Endodermal cell (in vitro differentiated cells): ENCODE measurements at places on chromosomes 2 and 18.

DNA sequence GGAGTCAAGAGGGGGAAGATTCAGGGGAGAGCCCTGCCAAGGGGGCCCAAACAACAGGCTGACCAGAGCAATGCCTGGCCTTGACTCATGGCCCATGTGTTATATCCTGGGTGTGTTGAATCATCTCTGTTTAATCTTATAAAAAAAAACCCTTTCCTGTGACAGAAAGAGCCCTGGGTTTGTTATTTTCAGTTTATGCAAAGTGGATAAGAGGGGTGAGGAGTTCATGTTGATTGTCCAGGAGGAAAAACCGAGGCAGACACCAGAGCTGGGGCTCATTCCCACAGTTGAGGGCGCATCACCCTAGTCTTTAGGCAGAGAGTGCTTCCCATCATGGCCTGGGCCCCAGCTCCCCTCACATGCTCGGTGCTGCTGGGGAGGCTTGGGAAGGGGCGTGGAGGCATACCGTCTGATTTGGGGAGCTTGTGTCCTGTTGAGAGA, 30.9 kb upstream of the IL37 start:
- no peak overlapping the region for H3K4me3 ChIP-seq
- no peaks in the 10 kb centered on the region for H3K27me3 ChIP-seq
- no peaks in the 10 kb centered on the region for H3K4me1 ChIP-seq

DNA sequence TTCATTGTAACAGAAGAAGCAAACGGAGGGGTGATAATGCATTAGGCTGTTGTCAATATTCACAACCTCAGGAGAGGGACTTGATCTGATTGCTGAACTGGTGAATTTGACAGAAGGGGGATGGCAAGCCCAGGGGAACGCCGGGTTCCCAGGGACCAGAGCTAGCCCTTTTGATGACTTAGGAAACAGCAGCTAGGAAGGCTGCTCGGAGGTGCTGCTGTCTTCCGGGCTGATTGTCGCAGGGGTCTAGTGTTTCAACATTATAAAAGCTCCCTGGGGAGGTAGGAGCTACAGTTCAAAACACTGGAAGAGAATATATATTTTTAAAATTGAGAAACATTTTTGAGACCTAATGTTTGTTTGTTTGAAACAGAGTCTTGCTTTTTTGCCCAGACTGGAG, 47.3 kb downstream of the CD8B2 start:
- no peaks in the 10 kb centered on the region for H3K27me3 ChIP-seq
- no peak overlapping the region for H3K27ac ChIP-seq
- no peaks in the 10 kb centered on the region for H3K36me3 ChIP-seq
- H3K4me1 ChIP-seq, result no peaks in the 10 kb centered on the region

GRCh38 chr18:74429096-74429495, 28.0 kb downstream of the DIPK1C start:
- no peaks in the 10 kb centered on the region for H3K36me3 ChIP-seq
- no peaks in the 10 kb centered on the region for H3K27me3 ChIP-seq
- no peak for DNase-seq
- H3K4me1 ChIP-seq, result no peaks in the 10 kb centered on the region

DNA sequence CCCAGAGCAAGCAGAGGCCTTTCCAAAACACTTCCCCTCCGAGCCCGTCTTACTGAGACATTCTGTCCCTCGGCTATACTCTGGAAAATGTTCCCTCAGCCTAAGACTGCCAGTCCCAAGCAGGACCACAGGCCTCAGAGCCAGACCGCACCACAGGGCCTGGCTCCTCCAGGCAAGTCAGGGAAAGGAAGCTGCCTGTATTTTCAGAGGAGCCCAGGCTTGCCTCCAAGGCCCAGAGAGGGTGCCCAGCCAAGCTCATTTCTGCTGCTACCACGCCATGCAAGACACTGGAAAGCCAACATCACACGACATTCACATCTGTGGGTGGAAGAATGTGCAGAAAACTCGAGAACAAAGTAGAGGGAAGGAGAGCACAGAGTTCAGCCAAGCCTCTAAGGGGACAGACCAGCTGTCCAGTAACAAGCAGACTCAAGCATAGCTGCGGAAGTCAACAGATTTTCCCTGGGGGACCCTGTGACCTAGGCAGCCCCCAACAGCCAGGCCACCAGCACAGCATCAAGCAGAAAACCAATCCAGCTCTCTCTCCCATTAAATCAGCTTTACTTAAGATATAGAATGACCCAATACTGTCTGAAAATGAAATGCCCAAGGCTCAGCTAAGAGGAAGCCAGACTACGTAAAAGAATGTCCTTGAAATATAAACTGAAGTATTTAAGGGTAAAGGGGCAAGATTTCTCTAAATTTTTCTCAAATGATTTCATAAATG, 123.9 kb downstream of the ZFP36L2 start:
- no peak overlapping the region for H3K4me3 ChIP-seq
- DNase-seq, result peak; percentile 51
- peaks cover 4% of the 10 kb centered on the region for H3K4me1 ChIP-seq
- peaks cover 10% of the 10 kb centered on the region for H3K27me3 ChIP-seq

DNA sequence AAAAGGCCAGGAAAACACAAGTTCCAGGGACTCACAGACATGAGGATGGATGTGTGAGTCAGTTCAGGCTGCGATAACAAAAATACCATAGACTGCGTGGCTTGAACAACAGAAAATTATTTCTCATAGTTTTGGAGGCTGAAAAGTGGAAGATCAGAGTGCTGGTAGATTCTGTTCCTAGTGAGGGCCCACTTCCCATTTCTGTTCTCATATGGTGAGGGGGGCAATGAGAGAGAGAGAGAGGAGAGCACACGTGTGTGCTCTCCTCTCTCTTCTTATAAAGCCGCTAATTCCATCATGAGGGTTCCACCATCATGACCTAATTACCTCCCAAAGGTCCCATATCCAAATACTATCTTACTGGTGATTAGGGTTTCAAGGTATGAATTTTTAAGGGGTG, 23.0 kb downstream of the KLHL14 start:
- H3K36me3 ChIP-seq, result no peaks in the 10 kb centered on the region
- peaks cover 6% of the 10 kb centered on the region for H3K27me3 ChIP-seq
- H3K27ac ChIP-seq, result no peak overlapping the region
- DNase-seq, result no peak

DNA sequence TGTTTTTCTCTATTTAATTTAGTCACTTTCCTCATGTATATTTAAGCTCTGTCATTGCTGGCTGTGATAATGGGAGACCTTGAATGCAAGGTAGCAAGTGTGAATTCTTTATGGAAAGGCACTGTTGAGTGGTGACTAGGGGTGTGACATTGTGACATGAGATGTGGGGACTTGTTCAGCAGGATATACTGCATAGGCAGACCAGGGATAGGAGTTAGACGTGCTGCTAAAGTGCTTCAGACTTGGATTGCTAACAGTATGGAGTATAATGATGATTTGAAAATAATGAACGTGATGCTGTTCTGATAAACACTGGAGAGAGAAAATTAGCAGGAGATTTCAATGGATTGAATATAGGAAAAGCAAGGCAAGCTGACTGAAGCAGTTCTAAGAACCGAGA, 135.1 kb downstream of the NCOA1 start:
- no peaks in the 10 kb centered on the region for H3K36me3 ChIP-seq
- peak; percentile 66 for DNase-seq
- H3K4me3 ChIP-seq, result no peak overlapping the region
- H3K27ac ChIP-seq, result no peak overlapping the region
- peaks cover 6% of the 10 kb centered on the region for H3K4me1 ChIP-seq

- H3K27me3 ChIP-seq, result peaks cover 11% of the 10 kb centered on the region
- no peak overlapping the region for H3K4me3 ChIP-seq
- H3K27ac ChIP-seq, result no peak overlapping the region
- H3K36me3 ChIP-seq, result peaks cover 59% of the 10 kb centered on the region
- H3K4me1 ChIP-seq, result no peaks in the 10 kb centered on the region
- peak; percentile 84 for DNase-seq
Measured at GRCh38 chr2:117832905-117833613, 18.6 kb downstream of the DDX18 start.

DNA sequence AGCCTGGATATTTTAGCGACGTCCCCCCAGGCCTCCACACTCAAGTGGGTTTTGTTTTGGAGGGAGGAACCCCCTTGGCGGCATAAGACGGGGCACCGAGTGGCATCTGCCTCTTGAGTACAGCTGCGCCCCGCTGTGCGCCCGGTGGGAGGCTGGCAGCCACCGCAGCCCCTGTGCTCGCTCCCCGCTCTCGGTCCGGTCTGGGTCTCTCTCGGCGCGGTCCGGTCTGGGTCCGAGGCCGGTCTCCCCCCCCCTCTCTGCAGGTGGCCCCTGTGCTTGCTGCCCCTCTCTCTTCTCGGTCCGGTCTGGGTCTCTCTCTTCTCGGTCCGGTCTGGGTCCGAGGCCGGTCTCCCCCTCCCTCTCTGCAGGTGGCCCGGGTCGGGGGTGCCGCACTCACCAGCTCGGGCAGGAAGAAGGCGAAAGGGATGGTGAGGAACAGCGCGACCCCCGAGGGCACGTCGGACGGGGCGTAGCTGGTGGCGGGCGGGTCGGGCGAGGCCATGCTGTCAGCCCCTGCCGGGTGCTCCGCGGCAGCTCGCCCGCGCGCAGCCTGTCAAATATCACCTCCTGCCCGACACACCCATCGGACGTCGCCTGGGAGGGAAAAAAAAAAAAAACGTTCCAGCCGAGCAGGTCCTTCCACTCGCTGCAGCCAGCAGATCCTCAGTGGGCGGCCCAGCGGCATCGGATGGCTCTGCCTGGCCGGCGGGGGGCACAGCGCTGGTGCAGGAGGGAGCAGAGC, at the start of gene MALL:
MALL (minus strand) TSS at position 532 of the 742 bp plus-strand sequence; CDS start at position 502, 30 bp downstream.
- H3K4me3 ChIP-seq, result peak within 1 kb of the TSS; percentile 69
- peak; percentile 81 for DNase-seq
- no peaks in the 10 kb centered on the region for H3K36me3 ChIP-seq
- peaks cover 39% of the 10 kb centered on the region for H3K27me3 ChIP-seq
- H3K27ac ChIP-seq, result no peak within 1 kb of the TSS
- H3K4me1 ChIP-seq, result no peaks in the 10 kb centered on the region

DNA sequence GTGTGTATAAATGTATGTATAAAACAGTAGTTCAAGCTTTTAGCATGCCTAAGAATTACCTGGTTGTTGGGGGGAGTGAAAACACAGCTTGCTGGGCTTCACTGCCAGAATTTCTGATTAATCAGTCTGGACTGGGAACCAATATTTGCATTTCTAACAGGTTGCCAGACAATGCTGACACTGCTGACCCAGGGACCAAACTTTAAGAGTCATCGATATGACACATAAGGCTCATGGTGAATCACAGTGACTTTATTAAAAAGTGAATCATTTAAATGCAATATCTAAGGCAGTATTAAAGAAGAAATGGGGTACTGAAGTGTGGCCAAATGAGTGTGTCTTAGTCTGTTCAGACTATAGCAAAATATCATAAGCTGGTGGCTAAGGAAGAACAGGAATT, 195.9 kb upstream of the DTNA start:
- H3K27me3 ChIP-seq, result no peaks in the 10 kb centered on the region
- no peaks in the 10 kb centered on the region for H3K4me1 ChIP-seq
- no peak for DNase-seq
